Keratinocyte (primary cell): ENCODE measurements at places on chromosomes 1 and 21.

GRCh38 chr21:45069711-45070110 is 4.7 kb upstream of the ADARB1 start:
- no peak for DNase-seq

- no peak for DNase-seq
These were observed 14.7 kb upstream of the HAO2 start for GRCh38 chr1:119353836-119354235.

DNA sequence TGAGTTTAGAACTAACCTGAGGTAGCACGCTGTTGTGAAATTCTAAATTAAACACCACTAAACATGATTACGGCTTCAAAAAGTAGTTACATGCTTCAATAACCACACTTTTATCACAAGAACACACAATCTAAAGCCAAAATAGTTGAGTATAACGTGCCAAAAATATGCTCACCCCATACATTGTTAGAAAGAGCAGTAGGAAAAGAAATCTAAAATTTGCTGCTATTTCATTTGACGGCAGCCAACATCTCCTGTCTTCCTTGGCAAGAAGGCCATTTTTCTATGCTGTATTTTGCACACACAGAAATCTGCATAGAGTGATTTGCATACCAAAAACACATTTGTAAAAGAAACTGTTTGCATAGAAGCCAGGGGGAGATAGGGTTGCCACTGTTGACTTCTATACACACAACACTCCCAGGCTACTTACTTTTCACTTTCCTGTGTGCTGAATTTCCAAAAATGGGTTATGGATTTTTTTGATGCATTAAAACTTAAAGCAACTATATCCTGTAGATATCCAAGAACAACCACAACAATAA is 42.9 kb upstream of the DMRTB1 start:
- DNase-seq, result no peak

GRCh38 chr1:168408539-168408865 is 127.8 kb downstream of the TBX19 start:
- DNase-seq, result no peak

DNA sequence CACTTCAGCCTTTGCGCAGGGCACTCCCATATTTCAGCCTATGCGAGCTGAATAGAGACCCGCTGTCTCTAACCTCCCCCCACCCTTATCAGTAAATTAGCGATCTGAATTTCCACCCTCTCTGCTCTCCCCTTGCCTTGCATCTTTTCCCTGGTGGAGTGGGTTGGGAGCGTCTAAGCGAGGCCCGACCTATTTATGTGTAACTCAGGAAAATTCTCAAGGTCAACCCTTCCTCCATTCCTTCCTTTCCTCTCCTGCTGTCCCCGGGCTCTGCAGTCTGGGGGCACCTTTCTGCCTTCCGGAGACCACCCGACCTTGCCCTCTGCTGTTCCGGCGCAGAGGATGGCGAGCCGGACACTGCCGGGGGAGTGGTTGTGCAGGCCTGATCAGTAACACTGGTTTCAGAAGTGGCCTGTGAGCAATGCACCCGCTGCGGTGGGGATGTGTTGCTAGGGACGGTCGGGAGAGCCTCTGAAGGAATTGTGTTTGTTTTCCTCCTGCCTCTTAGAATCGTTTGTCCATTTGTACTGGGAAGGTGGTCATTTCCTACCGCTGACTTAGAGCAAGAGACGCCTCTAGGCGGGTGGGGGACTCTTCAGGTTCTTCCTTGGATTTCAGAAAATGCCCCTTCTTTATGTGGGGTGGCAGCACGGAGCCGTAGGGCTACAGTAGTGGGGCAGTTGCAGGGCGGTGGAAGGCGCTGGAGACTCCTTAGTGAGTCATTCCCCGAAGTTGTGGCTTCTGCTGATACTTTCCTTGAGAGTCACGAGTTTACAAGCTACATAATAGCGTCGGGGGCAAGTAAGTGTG is 513 bp downstream of the MGST3 start:
- peak; percentile 32 for DNase-seq
